RKO (cell line): ENCODE measurements at places on chromosomes 6 and 20.

GRCh38 chr6:160431226-160431625 lies 83.0 kb downstream of the SLC22A3 start:
- no peak for DNase-seq

- DNase-seq: no peak
Observed at GRCh38 chr20:49813305-49813974, 812 bp downstream of the SLC9A8 start.

DNA sequence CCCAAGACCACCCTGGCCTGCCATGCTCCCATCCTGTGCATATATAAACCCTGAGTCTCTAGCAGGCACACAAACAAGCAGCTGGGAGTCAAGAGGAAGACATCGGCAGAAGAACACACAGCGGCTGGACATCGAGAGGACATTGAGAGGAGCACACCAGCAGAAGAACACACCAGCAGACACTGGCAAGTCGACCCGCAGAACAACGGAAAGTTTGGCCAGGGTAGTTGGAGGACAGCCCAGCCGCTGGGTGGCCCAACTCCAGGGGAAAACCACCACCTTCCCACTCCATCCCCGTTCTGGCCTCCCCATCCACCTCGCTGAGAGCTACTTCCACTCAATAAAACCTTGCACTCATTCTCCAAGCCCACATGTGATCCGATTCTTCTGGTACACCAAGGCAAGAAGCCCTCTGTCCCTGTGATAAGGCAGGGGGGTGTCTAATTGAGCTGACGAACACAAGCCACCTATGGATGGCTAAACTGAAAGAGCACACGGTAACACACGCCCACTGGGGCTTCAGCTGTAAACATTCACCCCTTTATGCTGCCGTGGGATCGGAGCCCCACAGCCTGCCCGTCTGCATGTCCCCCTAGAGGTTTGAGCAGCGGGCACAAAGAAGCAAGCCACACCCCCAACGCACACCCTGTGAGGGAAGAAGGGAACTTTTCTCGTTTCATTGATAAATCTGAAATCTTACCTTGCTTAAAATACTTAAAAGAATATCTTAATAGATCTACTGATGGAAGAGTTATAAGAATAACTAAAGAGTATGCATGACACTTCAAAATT lies 13.8 kb downstream of the TMX4 start:
- no peak for DNase-seq

DNA sequence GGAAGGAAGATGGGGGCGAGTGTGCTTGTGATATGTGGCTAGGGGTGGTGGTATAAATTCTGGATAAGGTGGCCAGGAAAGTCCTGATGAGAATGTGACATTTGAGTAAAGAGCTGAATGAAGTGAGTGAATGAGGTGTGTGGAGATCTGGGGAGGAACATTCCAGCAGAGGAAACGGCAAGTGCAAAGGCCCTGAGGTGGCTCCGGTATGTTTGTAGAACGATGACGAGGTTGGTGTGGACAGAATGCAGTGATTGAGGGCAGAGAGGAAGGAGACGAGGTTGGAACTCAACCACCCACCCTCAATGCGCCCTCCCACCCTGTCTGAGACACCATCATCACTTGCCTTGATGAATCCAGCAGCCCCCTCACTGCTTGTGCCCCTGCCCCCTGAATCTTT lies 214.1 kb upstream of the RNF24 start:
- no peak for DNase-seq

GRCh38 chr20:42341654-42342053 lies 723.5 kb upstream of the CHD6 start:
- no peak for DNase-seq

DNA sequence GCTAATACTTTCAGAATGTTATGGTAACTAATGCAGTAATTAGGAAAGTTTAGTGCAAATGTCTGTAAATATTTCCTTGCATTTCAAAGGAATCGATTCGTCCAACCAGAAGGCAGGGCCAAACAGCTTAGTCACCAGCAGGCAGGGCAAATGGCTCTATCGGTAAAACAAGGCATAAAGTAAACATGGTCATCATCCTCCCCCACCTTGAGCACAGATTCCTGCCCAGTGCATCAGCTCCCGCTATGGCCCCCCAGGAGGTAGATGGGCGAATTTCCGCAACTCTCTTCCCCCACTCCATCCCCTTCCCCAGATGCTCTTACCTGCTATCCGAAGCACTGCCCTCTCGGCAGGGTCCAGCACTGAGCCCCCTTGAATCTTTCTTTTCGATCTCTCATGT lies 103.8 kb upstream of the BEND6 start:
- no peak for DNase-seq

DNA sequence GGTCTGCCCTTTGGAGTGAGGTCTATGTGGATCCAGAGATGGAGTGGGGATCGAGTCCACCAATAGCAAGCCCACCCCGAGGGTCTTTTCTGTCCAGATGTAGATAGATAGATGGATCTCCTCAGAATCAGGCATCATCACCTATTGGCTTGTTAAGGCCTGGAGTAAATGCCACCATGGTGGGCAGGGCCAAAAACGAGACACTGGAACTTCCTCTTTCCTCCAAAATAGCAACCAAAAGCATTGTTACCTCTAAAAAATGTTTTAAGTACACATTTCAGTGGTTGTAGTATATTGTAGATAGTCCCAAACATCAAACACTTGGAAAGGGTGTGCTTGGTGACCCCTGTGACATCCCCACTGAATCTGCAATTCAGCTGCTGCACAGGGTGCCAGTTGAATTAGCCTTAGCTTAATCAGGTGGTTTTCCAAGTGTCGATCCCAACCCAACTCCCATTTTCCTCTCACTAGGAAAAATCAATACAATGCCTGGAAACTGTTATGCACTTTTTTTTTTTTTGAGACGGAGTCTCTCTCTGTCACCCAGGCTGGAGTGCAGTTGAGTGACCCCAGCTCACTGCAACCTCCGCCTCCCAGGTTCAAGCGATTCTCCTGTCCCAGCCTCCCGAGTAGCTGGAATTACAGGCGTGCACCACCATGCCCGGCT lies 35.0 kb upstream of the NELFCD start:
- DNase-seq: no peak

DNA sequence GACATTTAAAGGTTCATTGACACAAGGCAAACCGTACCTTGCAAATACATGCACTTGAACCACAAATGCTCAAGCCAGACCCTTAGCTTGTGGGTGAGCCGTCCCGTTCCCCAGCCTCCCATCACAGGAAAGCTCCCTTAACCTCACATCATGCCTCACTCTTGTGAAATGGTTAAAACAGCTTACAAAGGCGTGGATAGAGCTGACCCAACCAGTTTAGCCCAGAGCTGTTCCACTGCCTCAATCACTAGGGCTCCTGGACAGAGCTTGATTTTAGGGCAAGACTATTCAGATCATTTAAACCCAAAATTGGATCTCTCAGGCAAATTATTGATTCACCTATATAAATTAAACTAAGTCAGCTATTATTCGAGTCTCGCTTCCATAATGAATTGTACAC lies 229.6 kb upstream of the TAB2 start:
- no peak for DNase-seq

DNA sequence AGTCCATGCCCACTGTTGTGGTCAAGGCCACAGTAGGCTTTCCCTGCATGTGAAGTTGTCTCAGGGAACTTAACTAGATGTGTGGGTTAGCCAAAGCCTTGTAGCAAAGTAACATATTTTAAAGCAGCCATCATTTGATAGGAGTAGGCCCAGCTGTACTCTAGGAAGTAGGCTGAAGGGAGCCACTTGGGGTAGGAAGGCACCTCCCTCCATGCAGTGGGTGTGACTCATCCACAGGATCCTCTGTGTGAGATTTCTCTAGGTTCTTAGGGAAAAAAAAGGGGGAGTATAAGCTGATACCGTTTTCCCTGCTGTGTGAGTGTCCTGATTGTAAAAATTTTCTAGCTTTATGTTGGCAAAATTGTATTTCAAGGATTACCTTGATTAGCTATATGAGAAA lies 44.7 kb downstream of the VAPB start:
- peak; percentile 55 for DNase-seq

- no peak for DNase-seq
Observed at GRCh38 chr20:53695797-53696527, 102.3 kb upstream of the ZNF217 start.

- peak; percentile 83 for DNase-seq
Observed at GRCh38 chr6:41027799-41028560, 11.0 kb downstream of the UNC5CL start.

GRCh38 chr6:36327226-36327918 lies 9.3 kb downstream of the BNIP5 start:
- DNase-seq: no peak

GRCh38 chr6:56875961-56876360 lies 78.9 kb upstream of the BEND6 start:
- DNase-seq: peak; percentile 55

GRCh38 chr6:1039746-1040145 lies 272.2 kb upstream of the FOXQ1 start:
- DNase-seq: no peak

- DNase-seq: no peak
Observed at GRCh38 chr6:163728442-163729126, 314.1 kb downstream of the QKI start.

DNA sequence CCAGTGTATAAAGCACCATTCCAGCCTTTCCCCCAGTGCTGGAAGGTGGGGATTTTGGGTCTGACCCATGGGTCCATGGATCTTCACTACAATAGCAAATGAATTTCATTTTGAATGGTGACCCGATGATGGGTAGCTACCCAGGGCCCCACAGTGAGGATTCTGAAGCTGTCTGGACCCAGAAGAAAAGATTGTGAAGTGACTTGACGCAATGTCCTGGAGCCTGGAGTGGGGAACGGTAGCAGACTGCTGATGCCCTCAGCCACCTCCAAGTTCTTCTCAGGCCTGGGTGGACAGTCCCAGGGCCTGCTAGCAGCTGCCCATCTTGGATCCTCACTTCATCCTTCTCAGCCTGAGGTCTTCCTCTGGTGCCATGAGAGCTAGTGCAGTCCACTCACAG lies 23.4 kb upstream of the SLC32A1 start:
- no peak for DNase-seq

DNA sequence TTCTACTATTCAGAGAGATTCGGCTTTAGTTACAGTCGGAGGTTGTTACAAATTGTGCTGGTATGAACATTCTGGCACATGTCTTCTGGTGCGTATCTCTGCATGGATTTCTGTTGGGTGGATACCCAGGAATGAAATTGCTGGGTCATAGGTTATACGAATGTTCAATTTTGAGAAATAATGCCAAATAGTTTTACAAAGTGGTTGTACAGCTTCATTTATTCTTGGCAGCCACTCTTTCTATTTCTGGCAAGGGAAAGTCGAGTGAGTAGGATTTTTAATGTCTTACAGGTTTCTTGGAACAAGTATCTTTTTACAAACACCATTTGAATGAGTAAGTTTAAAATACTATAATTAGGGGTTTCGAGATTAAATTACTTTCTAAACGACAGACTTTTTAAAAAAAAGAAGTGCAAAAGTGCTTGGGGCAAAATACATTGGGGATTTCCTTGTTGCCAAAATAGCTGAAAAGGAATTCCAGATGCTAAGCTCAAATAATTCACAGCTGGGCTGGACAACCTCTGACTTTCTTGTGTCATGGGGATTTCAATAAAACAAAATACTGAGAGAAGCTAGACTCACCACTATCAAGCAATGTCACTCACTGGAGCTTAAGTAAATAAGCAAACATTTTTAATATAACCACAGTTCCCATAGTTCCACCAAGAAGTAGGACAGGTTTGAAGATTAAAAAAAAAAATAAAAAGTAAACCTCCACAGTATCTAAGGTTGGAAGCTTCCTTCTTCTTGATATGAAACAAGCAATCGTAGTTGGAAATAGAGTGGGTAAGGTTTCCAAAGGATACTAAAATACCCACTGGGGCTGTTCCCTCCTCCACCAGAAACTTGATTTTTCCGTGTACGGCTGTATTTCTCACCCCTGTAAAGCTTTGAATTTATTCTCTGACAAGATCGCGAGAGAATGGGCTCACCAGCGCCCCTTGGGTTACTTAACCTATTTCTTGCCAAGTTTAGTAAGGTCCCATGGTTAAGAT lies 21.6 kb upstream of the GFOD1 start:
- DNase-seq: no peak
